ENCODE measurements at places on chromosomes 6 and 20.

GRCh38 chr6:132820629-132821381 lies 6.4 kb downstream of the RPS12 start:
- no peak for DNase-seq

- no peak for DNase-seq
Measured at GRCh38 chr6:24666097-24666640, 530 bp downstream of the TDP2 start.

DNA sequence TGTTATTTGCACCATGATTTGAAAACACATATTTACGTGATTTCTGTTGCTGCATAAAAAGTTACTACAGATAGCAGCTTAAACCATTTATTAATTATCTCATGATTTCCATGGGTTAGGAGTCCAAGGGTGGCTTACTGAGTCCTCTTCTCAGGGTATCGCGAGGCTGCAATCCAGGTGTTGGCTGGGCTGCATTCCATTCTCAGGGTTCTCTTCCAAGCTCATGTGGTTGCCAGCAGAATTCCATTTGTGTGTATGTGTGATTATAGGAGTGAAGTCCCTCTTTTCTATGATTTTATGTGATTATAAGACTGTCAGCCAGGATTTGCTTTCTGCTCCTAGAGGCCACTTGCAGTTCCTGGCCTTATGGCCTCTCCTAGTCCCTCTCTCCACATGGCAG lies 135.1 kb downstream of the FAM83B start:
- no peak for DNase-seq

DNA sequence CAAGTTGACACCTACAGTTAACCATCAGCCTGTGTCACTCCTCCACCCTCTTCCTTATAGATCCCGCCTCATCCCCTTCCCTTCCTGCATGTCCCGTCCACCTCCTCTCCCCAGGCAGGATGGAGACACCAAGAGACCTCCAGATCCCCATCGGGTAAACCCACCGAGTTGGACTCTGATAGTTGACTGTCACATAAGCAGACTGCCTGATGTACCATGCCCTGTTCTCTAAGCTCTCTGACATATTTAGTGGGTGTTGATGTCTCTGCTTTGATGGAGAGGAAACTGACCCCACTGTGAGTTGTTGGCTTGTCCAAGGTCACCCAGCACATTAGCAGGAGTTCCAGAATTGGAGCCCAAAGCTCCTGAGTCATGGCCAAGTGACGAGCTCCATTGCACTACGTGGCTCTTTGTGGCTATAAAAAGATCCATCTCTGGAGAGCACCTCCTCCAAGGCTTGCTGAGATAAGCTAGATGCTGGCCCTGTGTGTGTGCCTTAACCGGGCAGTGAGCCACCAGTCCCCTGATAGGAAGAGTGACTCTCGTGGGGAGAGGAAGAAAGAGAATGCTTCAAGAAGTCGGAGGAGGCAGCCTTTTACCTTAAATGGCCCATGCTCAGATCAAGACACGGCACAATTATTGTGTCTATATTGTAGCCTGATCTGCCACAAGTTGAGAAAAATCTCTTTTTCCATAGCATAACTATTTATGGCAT lies 236.0 kb upstream of the ECI2 start:
- DNase-seq: no peak

- DNase-seq: no peak
Measured at GRCh38 chr20:23087587-23088251, 1.6 kb upstream of the CD93 start.

GRCh38 chr6:14635195-14635594 lies 517.6 kb downstream of the CD83 start:
- DNase-seq: no peak

- no peak for DNase-seq
Measured at GRCh38 chr6:27500177-27500576, 27.3 kb upstream of the ZNF184 start.

DNA sequence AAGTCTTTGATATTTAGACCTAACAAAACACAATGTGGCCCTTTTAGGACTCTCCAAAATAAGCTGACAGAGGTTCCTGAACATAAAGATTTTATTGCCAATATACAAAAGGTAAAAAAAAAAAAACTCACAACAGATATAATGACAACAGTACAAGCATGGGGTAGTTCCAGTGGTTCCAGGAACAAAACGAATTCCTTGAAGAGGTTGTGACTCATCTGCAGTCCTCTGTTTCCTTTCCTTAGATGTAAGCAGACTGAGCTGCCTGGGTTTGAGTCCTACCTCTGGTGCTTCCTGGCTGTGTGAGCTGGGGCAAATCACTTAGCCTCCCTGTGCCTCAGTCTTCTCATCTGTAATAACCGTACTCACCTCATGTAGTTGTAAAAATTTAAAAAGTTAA lies 13.3 kb upstream of the CTAGE9 start:
- DNase-seq: no peak

Measured in ovary (tissue), 10 donors.